Activated gamma-delta T cell (primary cell): ENCODE measurements at places on chromosomes 1 and 21.

GRCh38 chr1:245118066-245118465 lies 36.7 kb upstream of the KIF26B start:
- DNase-seq, result no peak

- DNase-seq, result no peak
Observed at GRCh38 chr1:177471244-177471643, 300.5 kb downstream of the BRINP2 start.

GRCh38 chr1:154360288-154360687 lies 35.0 kb downstream of the ATP8B2 start:
- no peak for DNase-seq

- no peak for DNase-seq
Observed at GRCh38 chr1:216722821-216723220, 408 bp downstream of the ESRRG start.

DNA sequence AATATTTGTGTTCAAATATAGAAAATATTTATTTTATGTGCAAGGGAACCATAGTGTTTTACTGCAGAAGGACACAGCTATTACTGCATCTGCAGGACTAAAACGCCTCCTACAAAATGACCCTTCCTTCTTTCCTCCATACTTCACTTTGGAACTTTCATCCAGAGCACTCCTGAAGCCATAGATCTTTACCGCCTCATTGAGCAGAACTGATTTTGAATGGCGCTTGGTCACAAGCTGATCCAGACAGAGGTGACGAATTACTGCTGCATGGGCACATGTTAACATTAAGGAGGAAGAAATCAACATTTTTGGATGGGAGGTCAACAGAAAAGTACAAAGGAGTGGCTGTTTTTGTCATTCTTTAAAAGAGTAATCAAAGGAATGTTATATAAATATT lies 931.6 kb downstream of the NCAM2 start:
- DNase-seq, result no peak

- DNase-seq, result no peak
Observed at GRCh38 chr1:245877976-245878375, 629.1 kb downstream of the SMYD3 start.

- no peak for DNase-seq
Observed at GRCh38 chr1:47924270-47925048, 72.7 kb downstream of the TRABD2B start.
